ENCODE measurements at places on chromosomes 16 and 17. TPM values are rescaled to one million over a fixed set of nuclear protein-coding genes. Genes with fewer than 3 reads are reported as not detected.
A peak's percentile ranks its signal among the peaks of the same experiment; 100 is the strongest.

DNA sequence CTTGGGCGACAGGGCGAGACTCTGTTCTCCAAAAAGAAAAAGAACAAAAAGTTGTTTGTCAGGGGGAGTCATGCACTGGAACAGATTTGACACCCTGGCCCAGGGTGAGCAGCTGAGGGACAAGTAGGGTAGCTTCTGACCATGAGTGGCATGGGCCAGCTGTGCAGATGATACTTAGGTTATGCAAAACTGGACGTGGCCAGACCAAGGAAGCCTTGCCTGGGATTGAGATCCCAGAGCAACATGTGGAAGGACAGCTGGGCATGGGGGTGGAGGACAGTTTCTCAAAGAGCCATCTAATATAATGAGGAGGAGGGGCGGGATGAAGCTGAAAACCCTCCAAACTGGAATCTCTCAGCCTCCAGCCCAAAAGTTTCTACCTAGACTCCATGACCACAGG lies 19.6 kb upstream of the SLC35B1 start:
- no peak overlapping the region for H3K27ac ChIP-seq
- H3K4me1 ChIP-seq = peaks cover 27% of the 10 kb centered on the region
- no peak overlapping the region for H3K4me3 ChIP-seq
- DNase-seq = no peak
- H3K36me3 ChIP-seq = no peaks in the 10 kb centered on the region

DNA sequence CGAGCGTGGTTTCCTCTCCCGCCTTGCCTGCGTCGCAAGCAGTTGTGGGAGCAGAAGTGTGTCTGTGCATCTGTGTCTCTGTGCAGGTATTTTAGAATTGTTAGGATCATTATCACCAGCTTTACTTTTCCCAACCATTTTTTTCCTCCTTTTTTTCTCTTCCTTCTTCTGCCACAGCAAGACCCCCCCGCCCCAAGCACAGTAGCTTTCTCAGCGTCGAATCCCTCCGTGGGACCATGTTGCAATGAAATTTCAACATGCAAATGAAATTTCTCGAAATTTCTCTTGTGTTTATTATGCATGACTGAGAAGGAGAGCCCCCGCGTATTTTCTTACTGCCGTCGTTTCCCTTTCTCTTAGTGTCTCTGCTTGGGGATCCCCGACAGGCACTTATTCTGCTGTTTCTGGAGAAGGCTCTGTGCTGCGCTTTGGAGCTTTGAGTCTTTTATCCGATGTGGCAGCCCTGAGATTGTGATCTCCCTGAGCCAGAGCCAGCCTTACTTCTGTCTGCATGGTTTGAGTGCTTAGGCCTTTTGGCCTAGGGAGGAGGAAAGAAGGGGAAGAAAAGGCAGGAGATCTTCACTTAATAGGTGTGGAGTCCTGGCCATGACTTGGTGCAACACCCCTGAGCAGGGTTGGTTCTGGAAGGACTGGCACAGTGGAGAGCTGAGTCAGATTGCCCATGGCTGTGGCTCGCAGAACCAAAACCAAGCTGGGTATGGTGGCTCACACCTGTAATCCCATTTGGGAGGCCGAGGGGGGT lies 5.0 kb downstream of the ARMC7 start:
- peaks cover 4% of the 10 kb centered on the region for H3K4me1 ChIP-seq
- no peaks in the 10 kb centered on the region for H3K27me3 ChIP-seq
- DNase-seq = no peak
- H3K36me3 ChIP-seq = no peaks in the 10 kb centered on the region

DNA sequence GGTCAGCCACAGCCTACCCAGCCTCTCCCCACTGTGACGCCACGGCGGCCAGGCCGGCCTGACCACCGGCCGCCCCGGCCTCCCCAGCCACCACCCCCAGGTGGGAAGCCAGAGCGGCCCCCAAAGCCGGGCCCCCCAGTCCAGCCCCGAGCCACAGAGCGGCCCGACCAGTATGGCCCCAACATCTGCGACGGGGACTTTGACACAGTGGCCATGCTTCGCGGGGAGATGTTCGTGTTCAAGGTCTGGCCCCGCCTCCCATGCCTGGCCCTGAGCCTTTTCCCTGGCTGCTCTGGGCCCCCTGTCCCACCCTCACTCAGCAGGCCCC lies 16.0 kb downstream of the MMP15 start:
- H3K27ac ChIP-seq = no peak overlapping the region
- no peak for DNase-seq
- H3K27me3 ChIP-seq = no peaks in the 10 kb centered on the region
- no peaks in the 10 kb centered on the region for H3K36me3 ChIP-seq

- no peak overlapping the region for H3K27ac ChIP-seq
- peak overlapping the region; percentile 30 for H3K4me3 ChIP-seq
- peaks cover 3% of the 10 kb centered on the region for H3K27me3 ChIP-seq
Measured at GRCh38 chr17:37742116-37742761, 2.6 kb downstream of the HNF1B start.

- H3K4me1 ChIP-seq = no peaks in the 10 kb centered on the region
- no peak overlapping the region for H3K27ac ChIP-seq
- H3K27me3 ChIP-seq = no peaks in the 10 kb centered on the region
- DNase-seq = no peak
Measured at GRCh38 chr16:1395444-1396031, 19.0 kb downstream of the UNKL start.

DNA sequence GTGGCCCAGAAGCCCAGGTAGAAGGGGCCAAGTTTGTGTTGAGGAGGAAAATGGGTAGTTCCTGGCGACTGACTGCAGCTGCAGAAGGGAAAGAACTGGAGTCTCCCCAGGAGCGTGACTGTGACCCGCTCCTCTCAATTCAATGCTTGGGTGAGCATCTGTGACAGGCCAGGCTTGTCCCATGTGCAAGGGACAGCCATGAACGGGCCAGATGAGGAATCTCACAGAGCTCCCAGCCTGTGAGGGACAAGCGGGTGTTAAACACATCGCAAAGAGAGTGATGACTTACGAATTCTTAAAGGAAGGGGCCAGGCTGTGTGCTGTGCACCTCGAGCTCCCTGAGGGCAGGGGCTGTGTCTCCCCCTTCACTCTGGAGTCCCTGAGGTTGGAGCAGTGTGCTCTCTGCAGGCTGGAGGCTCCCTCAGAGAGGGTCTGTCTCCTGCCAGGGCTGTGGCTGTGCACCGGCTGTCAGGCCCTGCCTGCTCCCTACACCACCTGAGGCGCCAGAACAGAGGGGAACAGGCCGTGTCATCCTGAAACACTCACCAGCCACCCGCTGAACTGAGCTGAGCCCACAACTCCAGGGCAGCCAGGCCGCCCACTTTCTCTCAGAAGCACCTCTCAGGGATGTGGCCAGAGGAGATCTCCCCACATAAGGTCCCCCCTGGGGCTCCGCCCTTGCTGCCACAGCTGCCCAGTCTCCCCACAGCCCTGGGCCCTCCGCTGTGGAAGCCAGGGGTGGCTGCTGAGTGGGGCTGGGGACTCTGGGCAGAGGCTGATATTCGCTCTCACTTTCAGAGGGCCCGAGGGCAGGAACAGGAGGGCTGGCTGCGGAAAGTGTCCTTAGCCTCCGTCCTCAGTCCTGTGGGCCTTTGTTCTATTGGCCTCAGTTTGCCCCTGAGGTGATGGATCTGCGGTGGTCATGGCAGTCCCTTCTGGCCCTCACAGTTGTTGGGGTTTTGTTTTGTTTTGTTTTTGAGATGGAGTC lies 25.7 kb upstream of the NXPH3 start:
- no peaks in the 10 kb centered on the region for H3K27me3 ChIP-seq
- DNase-seq = no peak
- no peak overlapping the region for H3K27ac ChIP-seq
- no peaks in the 10 kb centered on the region for H3K36me3 ChIP-seq
- H3K4me3 ChIP-seq = no peak overlapping the region

DNA sequence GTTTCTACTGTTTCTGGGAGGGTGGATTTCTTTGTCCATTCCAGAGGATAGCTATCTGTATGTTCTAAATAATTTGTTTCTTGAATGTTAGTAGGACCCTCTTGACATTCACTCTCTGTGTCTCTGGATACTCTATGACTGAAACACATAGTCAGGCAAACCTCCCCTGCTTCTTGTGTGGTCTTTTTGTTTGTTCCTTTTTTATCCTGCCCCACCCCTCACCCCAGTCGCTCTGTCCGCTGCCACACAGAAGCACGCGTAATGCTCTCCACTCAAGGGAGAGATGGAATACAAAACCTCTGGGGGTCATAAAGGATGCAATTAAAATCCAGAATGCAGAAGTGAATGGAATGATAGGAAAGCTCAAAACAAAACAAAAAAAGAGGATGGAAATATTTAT lies 253.1 kb downstream of the RBFOX1 start:
- DNase-seq = no peak
- no peak overlapping the region for H3K4me3 ChIP-seq
- H3K27ac ChIP-seq = no peak overlapping the region
- no peaks in the 10 kb centered on the region for H3K27me3 ChIP-seq

- H3K4me1 ChIP-seq = peaks cover 13% of the 10 kb centered on the region
- no peak for DNase-seq
- no peak overlapping the region for H3K27ac ChIP-seq
- H3K36me3 ChIP-seq = no peaks in the 10 kb centered on the region
- no peak overlapping the region for H3K4me3 ChIP-seq
Measured at GRCh38 chr16:15988268-15989013, 39.0 kb downstream of the ABCC1 start.

KRTAP2-3 gene
- total RNA-seq = not detected

PRSS53 gene
- total RNA-seq = 1.1 TPM

C16orf54 gene
- 0.30 TPM for total RNA-seq

SEPTIN12 gene
- total RNA-seq = not detected

KRT34 gene
- not detected for total RNA-seq

TP53TG3E gene
- not detected for total RNA-seq

PRDM7 gene
- not detected for total RNA-seq

Measured in ovary (tissue), 10 donors.